ENCODE measurements at places on chromosomes 4 and X.

- no peak for DNase-seq
Measured at GRCh38 chrX:140701480-140701879, 8.1 kb upstream of the LINC00632 start.

- no peak for DNase-seq
Measured at GRCh38 chr4:89283226-89284009, 24.2 kb downstream of the GPRIN3 start.

- no peak for DNase-seq
Measured at GRCh38 chr4:63492515-63492914, 916.7 kb downstream of the TECRL start.

- DNase-seq, result no peak
Measured at GRCh38 chrX:41303013-41303412, 30.9 kb upstream of the DDX3X start.

Measured in nephron progenitor cell (in vitro differentiated cells).